ENCODE measurements at places on chromosomes 12 and 14.

DNA sequence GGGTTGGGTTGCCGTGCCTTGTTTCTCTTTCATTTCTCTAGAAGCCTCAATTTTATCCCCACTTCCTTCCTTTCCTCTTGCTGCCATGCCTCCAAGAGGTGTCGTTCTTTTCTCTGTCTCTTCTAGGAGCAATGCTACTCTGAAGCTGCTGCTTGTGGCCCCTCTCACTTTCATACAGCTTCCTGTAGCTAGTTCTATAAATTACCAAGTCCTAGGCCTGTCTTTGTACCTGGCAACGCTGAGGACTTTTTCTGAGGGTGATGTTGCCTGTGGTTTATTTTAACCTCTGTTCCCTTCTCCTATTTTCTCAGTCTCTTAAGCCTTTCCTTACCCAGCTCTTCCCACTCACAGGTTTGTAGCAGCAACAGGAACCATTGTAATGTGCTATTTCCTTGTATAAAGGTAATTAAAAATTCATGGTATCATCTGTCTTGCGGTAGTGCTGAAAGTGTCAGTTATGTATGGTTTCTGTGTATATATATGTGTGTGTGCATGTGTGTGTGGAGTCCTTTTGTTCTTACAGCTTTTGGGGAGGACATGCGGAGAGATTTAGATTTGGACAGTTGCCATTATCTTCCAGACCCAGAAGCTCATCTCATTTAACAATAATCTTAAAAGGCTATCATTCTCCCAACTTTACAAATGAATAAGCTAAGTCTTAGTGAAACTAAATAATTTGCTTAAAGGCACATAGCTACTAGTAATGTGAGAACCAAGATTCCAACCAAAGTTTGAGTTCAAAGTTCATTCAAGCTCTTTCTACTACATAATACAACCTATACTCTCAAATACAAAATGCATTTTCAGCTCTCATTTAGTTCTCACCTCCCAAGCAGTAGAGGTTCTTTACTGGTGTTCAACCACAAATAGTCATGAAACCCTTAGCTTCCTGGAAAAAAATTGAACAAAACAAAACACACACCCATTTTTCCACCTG is 43.8 kb downstream of the DDHD1 start:
- DNase-seq, result peak; percentile 83

DNA sequence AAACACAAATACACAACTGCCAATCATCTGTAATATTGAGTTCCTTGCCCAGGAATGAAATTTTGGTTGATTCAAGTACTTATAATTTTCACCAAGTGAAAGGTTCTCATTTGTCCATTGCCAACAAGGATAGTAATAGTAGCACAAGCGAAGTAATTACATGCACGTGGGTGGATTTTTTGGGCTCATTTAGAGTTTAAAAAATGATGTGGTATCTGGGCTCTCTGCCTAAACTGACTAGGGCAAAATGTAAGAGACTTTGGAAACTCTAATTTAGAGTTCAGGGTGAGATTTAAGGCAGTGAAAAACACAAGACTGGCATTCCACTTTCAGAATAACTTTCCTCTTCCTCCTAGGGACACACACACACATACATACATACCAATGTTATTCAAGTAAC is 111.7 kb downstream of the MYRFL start:
- no peak for DNase-seq

- no peak for DNase-seq
These were observed 82.8 kb downstream of the BORCS5 start for GRCh38 chr12:12439636-12440035.

DNA sequence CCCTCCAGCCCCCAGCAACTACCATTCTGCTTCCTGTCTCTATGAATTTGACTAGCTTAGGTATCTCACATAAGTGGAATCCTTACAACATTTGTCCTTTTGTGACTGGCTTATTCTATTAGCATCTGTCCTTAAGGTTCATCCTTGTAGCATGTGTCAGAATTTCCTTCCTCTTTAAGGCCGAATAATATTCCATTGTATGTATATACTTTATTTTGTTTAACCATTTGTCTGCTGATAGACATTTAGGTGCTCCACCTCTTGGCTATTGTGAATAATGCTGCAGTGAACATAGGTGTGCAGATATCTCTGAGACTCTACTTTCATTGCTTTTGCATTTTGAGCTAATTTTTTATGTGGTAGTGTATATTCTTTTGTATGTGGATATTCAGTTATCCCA is 75.7 kb downstream of the SPATS2 start:
- DNase-seq, result no peak

GRCh38 chr12:72570601-72571000 is 298.4 kb downstream of the TRHDE start:
- no peak for DNase-seq

DNA sequence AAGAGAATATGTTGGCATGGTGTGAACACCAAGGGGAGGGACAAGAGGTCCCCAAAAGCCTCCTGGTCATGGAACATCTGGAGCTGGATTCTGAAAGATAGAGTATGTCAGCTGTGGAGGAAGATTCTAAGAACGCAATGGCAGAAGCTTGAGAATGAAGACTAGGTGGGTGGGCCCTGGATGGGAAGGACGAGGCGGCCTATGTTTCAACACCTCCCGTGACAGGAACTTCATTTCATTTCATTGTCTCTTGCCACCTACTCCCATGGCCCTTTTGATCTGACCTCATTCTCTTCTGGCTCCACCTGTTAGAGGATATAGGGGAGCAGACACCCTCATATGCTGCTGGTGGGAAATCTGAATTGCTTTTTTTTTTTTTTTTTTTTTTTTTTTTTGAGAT is 3.3 kb downstream of the UNG start:
- DNase-seq, result no peak

- no peak for DNase-seq
These were observed 380.4 kb upstream of the CCDC196 start for GRCh38 chr14:66105815-66106214.

- DNase-seq, result no peak
These were observed 8.3 kb downstream of the ANKRD33 start for GRCh38 chr12:51896236-51896635.

DNA sequence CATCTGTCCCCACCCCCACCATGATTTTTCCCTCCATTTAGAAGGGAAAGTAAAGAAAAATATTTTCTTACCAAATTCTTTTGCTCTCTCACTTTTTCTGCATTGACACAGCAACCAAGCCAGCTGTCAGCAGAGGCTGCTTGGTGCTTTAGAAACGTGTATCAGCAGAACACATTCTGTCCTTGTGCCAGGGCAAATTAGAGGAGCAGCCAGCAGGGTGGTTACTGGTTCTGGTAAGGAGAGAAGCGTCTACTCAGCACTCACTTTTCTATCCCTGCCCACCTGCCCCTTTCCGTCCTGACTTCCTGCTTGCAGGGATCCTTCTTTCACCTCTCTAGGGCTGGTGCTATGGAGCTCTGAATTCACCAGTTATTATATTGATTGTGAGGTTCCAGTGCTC is 327.5 kb upstream of the PDE3A start:
- no peak for DNase-seq

GRCh38 chr12:1853716-1854115 is 33.4 kb downstream of the LRTM2 start:
- no peak for DNase-seq

DNA sequence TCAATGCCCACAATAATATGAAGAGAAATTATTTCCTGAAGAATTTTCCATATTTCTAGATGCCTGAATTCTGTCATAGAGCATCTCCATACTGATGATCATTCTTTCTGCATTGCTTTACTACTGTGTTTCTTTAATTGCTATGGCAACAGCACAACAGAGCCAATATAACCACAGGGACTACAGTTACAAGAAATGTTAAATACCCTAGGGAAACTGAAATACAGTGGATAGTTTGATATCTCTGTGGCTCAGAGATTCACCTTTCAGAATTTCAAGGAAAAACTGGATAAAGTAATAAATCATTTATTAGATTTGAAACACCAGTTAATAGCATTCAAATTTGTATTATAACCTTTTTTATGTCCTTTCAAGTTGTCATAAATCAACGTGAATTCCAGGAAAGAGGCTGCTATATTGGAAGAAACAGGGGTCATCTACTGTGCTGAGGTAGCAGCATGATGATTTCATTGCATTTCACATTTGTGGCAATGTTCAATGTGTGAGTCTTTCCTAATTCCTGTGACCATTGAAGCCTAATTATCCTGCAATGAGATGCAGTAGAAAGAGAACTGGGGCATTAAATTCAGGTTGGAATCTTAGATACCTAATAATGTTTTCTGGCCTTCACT is 267.1 kb downstream of the LRFN5 start:
- DNase-seq, result no peak

DNA sequence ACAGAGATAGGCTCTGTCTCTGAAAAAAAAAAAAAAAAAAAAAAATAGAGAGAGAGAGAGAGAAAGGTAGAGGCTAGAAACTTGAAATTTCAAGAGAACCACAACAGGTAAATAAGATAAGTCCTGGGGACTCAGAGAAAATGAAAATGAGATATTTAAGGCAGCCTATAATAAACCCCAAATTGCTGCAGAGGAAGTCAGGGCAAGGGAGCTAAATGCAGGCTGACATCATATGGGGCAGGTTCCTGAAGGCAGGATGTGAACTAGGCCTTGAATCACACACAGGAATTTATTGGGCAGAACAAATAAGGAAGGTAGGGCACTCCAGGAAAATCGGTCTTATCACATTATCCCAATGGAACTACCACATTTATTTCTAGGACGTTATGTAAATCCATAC is 54.9 kb upstream of the NUDT4 start:
- DNase-seq, result no peak

DNA sequence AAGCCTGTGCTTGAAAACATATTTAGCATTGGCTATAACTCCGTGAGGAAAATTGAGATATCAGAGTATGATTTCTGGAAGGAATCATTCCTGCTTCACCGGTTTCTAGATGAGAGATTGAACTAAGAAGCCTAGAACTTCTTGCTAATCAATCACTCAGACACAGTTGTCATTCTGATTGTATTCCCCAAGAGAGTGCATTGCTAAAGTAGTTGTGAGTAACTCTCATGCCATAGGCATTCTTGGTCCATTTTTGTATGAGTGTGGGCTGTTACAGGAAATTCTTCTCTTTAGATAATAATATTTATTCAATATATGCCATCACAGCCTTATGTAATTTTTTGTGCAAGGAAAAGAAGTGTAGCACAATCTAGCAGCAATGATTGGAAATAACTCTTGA is 893.3 kb upstream of the MDGA2 start:
- no peak for DNase-seq

GRCh38 chr12:79624378-79624777 is 66.4 kb downstream of the PAWR start:
- DNase-seq, result no peak

GRCh38 chr14:61043506-61043905 is 62.5 kb downstream of the SLC38A6 start:
- no peak for DNase-seq
